ENCODE measurements at places on chromosomes 6 and 20. TPM values are rescaled to one million over a fixed set of nuclear protein-coding genes. Genes with fewer than 3 reads are reported as not detected.

QRSL1 gene
- total RNA-seq: 6.6 TPM

WFDC12 gene
- total RNA-seq: not detected

RNASET2 gene
- total RNA-seq: 6.1 TPM

SLC32A1 gene
- total RNA-seq: not detected

CLPSL1 gene
- total RNA-seq: not detected

RIMS1 gene
- under 0.01 TPM for total RNA-seq

CST1 gene
- not detected for total RNA-seq

BMP6 gene
- 0.15 TPM for total RNA-seq

ERVFRD-1 gene
- total RNA-seq: not detected

HCRTR2 gene
- not detected for total RNA-seq

OGFRL1 gene
- total RNA-seq: 7.2 TPM

OPRM1 gene
- total RNA-seq: not detected

TPBG gene
- total RNA-seq: 68.7 TPM

FAM229B gene
- 33.0 TPM for total RNA-seq

C20orf141 gene
- total RNA-seq: not detected

BPIFA1 gene
- not detected for total RNA-seq

NT5E gene
- total RNA-seq: 157 TPM

MUC22 gene
- not detected for total RNA-seq

ISM1 gene
- total RNA-seq: 0.15 TPM

GRM4 gene
- total RNA-seq: not detected

RAET1L gene
- not detected for total RNA-seq

MTCH1 gene
- total RNA-seq: 261 TPM

TXNDC5 gene
- total RNA-seq: 314 TPM

GPR63 gene
- total RNA-seq: 1.0 TPM

ZC2HC1B gene
- total RNA-seq: not detected

SYNGAP1 gene
- 4.8 TPM for total RNA-seq

ID1 gene
- total RNA-seq: 375 TPM

WFDC11 gene
- not detected for total RNA-seq

PLCB4 gene
- total RNA-seq: 1.8 TPM

COMMD7 gene
- 31.4 TPM for total RNA-seq

CCDC170 gene
- 0.15 TPM for total RNA-seq

AGER gene
- total RNA-seq: 1.0 TPM

LY6G6C gene
- total RNA-seq: not detected

FKBP1C gene
- total RNA-seq: under 0.01 TPM

GPX5 gene
- total RNA-seq: not detected

MROH8 gene
- 0.89 TPM for total RNA-seq

TMEM170B gene
- total RNA-seq: 0.15 TPM

OVOL2 gene
- not detected for total RNA-seq

SYCP2L gene
- 0.30 TPM for total RNA-seq

ARFGEF2 gene
- total RNA-seq: 12.0 TPM

MTFR2 gene
- total RNA-seq: 9.2 TPM

MSH5 gene
- total RNA-seq: 10.9 TPM

MEI4 gene
- total RNA-seq: not detected

NOX3 gene
- not detected for total RNA-seq

UBD gene
- total RNA-seq: not detected
